ENCODE measurements at places on chromosomes 2 and 18.

DNA sequence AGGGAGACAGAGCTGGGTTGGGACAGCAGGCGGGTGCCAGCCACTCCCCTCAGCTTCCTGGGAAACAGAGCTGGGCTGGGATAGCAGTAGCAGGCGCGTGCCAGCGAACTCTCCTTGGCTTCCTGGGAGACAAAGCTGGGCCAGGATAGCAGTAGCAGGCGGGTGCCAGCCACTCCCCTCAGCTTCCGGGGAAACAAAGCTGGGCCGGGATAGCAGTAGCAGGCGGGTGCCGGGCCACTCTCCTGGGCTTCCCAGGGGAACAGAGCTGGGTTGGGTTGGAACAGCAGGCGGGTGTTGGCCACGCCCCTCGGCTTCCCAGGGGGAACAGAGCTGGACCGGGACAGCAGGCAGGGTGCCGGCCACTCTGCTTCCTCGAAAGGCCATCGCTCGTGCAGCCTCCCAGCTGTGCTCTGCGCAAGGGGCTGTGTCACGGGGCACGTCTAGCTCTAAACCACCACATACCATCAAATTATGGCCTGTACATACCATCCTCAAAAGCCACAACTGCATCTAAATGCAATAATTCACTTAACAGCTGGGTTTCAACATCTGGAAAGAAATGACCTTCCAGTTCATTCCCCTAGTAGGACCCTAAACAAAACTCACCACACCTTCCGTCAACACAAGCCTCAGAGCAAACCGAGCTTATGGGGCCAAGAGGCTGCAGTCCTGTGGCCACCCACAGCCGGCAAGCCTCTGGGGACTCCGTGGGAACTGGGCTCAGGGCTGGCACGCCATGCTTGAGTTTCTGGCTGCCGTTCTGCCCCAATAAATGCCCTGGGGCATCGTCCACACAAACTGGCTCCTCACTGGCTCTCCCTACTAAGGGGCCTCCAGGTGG is 228.3 kb downstream of the TWIST2 start:
- H3K36me3 ChIP-seq: no peaks in the 10 kb centered on the region
- peak overlapping the region; percentile 44 for H3K27ac ChIP-seq
- no peaks in the 10 kb centered on the region for H3K27me3 ChIP-seq
- H3K4me3 ChIP-seq: peak overlapping the region; percentile 3

DNA sequence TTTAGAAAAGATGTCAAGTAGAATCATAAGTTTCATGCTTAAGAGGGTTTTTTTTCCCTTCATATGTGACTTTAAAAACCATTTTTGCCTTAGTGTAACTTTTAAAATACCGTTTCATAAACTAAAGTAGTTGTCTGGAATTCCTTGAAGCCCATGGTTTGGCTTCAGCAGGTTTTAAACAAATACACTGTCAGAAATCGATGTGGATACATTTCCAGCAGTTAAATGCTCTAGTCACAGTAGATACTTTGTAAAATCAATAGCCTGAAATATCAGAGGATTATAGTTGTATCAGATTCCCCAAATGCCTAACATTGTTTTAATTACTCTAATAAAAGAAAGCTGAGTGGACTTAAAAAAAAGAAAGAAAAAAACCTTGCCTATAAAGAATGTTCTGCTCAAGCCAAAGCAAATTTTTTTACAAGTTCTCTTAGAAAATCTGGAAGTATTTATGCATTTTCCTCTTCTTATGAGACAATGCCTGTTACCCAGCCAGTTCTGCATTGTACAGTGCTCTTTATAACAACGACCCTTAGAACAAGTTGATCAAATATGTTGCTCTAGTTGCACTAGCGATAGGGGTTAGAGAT is 260.5 kb downstream of the LTBP1 start:
- H3K27me3 ChIP-seq: no peaks in the 10 kb centered on the region
- no peak overlapping the region for H3K27ac ChIP-seq
- no peaks in the 10 kb centered on the region for H3K4me1 ChIP-seq
- DNase-seq: no peak
- no peaks in the 10 kb centered on the region for H3K36me3 ChIP-seq

DNA sequence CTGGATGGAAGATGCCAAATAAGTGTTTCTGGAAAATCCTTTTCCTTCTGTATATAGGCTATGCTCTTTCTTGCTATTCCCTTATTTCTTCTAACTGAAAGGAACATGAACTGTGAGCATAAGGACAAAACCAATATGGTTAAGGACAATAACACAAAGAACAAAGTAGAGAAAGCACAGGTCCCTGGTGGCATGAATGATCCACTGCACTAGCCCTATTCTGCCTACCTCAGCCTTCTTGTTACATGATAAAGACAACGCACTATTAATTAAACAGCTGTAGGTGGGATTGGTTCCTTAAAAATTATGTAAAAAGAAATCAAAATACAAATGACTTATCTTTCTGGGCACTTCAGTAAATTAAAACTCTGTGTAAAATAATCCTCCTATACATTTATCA is 1.9 kb upstream of the WDR75 start:
- H3K4me1 ChIP-seq: peaks cover 4% of the 10 kb centered on the region
- H3K27me3 ChIP-seq: no peaks in the 10 kb centered on the region
- no peak overlapping the region for H3K4me3 ChIP-seq
- no peak overlapping the region for H3K27ac ChIP-seq
- no peaks in the 10 kb centered on the region for H3K36me3 ChIP-seq
- DNase-seq: no peak

DNA sequence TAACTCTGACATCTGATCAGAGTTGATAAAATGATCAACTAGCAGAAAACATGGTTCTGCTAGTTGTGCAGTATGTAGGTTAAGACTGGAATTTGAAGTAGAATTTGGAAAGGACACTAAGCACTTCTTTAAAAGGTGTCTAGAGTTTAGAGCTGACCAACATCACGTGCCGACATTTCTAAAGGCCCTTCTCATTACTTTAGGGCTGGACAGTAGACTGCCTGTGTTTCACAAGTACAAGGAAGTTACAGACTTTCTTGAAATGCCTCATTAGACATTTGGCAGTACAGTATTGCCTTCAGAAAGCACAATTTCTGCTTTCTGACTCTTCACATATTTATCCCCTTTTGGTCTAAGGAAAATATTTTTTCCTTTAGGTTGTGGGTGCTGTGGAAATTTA is 255.3 kb downstream of the ZNF385B start:
- H3K27me3 ChIP-seq: no peaks in the 10 kb centered on the region
- no peak overlapping the region for H3K27ac ChIP-seq
- no peak overlapping the region for H3K4me3 ChIP-seq

GRCh38 chr2:222295368-222296062 is 3.3 kb downstream of the PAX3 start:
- DNase-seq: no peak
- H3K27ac ChIP-seq: no peak overlapping the region
- no peak overlapping the region for H3K4me3 ChIP-seq
- H3K27me3 ChIP-seq: peaks cover 94% of the 10 kb centered on the region
- H3K4me1 ChIP-seq: peaks cover 9% of the 10 kb centered on the region

- no peaks in the 10 kb centered on the region for H3K36me3 ChIP-seq
- H3K27ac ChIP-seq: no peak overlapping the region
- no peak overlapping the region for H3K4me3 ChIP-seq
- no peaks in the 10 kb centered on the region for H3K27me3 ChIP-seq
Observed at GRCh38 chr2:181037922-181038321, 57.5 kb downstream of the UBE2E3 start.

GRCh38 chr2:115946891-115947290 is 1504.5 kb downstream of the DPP10 start:
- H3K4me1 ChIP-seq: no peaks in the 10 kb centered on the region
- no peak for DNase-seq
- H3K4me3 ChIP-seq: no peak overlapping the region
- H3K27ac ChIP-seq: no peak overlapping the region

DNA sequence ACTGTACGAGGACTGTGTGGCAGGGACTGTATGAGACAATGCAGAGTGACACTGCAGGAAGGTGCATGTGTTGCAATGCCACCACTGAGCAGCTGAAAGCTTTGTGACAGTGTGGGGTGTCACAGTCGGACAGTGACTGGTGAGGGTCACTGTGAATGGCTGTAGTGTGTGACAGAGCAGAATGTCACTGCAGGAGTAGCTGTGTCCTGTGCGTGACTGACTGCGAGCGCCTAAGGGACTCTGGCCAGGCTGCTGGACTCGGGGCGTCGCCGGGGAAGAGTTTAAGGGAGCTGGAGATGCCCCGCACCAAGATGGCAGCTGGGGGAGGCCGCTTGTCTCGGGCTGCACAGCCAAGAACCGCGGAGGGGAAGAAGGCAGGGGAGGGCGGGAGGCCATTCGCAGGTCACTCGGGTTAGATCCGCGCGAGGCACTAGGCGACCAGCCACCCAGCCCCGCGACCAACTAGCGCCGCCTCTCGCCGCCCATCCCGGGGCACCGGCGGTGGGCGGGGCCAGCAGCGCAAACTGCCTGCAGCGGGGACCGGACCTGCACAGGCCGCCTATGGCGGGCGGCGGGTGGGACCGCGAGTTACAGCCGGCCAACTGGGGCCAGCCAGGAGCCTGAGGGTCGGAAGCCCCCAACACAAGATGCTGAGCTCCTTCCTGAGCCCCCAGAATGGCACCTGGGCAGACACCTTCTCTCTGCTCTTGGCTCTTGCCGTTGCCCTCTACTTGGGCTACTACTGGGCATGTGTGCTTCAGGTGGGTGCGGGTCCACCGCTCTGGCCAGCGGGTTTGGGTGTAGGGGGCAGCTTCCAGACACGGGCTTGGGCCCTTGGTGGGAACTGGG is at the start of gene ABHD1:
Gene ABHD1 (plus strand): TSS at position 514 of the 849 bp plus-strand sequence. CDS start 134 bp downstream, at position 648.
- H3K27me3 ChIP-seq: peaks cover 10% of the 10 kb centered on the region
- no peak within 1 kb of the TSS for H3K27ac ChIP-seq
- peak within 1 kb of the TSS; percentile 56 for H3K4me3 ChIP-seq
- H3K36me3 ChIP-seq: no peaks in the 10 kb centered on the region

DNA sequence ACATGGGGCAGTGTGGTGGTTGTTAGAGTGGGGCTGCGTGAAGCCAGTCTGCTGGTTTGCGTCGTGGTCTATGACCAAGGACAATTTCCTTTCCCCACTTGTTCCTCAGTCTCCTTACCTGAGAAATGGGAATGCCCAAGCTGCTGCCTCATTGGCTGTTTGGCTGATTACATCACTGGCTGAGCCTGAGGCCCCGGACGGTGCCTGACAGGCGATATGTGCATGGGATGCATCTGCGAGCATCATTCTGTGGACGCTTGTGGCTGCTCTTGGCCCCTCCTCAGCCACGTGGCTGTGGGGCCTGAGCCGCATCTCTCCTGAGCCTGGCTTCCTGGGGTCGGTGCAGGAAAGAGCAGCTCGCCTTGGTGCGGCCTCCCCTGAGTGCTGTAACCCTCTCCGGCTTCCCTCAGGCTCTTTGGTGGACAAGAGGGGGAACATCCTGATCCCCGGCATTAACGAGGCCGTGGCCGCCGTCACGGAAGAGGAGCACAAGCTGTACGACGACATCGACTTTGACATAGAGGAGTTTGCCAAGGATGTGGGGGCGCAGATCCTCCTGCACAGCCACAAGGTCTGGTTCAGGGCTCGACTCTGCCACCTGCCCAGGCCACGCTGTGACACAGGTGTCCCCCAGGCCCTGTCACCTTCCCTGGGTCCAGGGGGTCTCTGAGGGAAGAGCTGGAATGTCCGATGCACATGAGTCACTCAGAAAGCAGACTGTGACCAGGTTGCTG is 17.2 kb downstream of the CNDP2 start:
- DNase-seq: no peak
- H3K27ac ChIP-seq: no peak overlapping the region
- peaks cover 32% of the 10 kb centered on the region for H3K36me3 ChIP-seq
- no peaks in the 10 kb centered on the region for H3K27me3 ChIP-seq

DNA sequence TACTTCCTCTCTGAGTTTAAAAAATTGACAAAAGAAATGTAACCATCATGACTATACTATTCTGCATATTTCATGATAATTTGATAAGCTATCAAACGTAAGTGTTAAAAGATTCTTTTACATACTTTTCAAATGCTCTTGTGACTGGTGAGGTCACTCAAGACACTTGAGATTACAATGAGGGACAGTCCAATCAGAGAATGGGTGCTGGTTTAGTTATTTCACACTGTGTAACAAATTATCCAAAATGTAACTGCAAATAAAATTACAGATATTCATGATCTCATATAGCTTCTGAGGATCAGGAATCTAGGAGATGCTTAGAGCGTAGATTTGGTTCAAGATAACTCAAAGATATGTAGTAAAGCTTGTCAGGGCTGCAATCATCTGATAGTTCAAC is 4.4 kb upstream of the GTF2A1L start:
- H3K4me3 ChIP-seq: no peak overlapping the region
- no peaks in the 10 kb centered on the region for H3K36me3 ChIP-seq
- H3K4me1 ChIP-seq: no peaks in the 10 kb centered on the region
- H3K27me3 ChIP-seq: no peaks in the 10 kb centered on the region
- no peak for DNase-seq
